Stimulated activated CD4-positive, alpha-beta T cell treated with anti-CD3 and anti-CD28 coated beads, Interleukin-2, amount 100 ng/mL, for 24 hours (primary cell): ENCODE measurements at places on chromosomes 6 and 20.

DNA sequence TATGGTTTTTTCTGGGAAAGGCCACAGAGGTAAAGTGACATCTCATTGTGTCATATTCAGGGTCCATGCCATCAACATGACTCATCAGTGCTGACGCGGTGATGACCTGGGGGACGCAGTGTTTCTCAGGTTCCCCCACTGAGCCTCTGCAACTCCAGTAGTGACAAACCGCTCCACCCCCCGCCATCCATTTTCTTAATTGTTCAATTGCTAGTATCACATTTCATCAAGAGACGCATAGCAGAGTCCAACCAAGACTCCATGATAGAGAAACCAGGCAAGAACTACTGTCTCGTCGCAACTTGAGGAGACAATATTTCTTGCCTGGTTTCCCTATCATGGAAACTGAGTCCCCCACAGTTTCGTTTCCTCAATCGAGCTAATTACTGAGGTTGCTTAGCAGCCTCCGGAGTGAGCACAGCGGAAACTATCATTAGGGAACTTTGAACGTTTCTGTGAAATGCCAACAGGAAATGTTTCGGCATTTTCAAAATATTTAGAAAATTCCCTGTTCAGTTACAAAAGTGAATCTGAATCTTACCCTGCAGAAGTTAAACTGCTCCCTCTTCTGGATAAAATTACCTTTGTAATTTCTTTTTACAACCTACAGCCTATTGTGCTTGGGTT, 12.2 kb upstream of the SERPINB1 start:
- peak; percentile 86 for DNase-seq

- DNase-seq = no peak
Observed at GRCh38 chr20:57522380-57523140, 2.4 kb downstream of the CTCFL start.

GRCh38 chr6:63352069-63352543, 32.3 kb upstream of the LGSN start:
- DNase-seq = no peak

DNA sequence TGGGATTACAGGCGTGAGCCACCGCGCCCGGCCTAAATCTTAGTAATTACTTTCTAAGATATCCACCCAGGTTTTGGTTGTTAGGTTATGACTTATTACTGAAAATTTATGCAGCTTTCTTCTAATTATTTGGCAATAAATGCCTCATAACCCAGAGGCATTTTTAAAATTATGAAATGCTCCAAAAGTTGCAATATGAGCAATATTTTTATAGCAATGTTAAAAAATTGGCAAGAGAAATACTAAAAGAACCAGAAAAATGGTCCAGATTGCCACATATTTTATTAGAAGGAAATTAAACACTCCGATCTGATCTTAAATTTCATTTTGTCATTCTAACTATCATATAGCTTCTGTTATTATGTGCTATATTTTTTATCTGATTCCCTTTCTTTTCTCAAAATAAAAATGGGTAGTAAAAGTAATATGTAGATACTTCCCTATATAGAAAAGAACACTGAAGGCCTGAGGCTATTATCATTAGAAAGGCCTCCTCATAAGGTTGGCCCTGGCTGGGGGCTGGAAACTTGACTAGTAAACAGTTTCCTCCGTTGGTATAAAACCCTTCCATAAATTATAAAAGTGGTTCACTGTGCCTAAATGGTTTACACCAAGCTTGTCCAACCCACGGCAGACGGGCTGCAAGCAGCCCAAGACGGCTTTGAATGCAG, 22.1 kb downstream of the BLOC1S5 start:
- no peak for DNase-seq

- no peak for DNase-seq
Observed at GRCh38 chr6:108948181-108948661, 100.0 kb downstream of the ARMC2 start.

- no peak for DNase-seq
Observed at GRCh38 chr6:54702772-54703171, 143.8 kb upstream of the FAM83B start.

GRCh38 chr20:35226884-35227681, 593 bp downstream of the MMP24 start:
- DNase-seq = peak; percentile 58

DNA sequence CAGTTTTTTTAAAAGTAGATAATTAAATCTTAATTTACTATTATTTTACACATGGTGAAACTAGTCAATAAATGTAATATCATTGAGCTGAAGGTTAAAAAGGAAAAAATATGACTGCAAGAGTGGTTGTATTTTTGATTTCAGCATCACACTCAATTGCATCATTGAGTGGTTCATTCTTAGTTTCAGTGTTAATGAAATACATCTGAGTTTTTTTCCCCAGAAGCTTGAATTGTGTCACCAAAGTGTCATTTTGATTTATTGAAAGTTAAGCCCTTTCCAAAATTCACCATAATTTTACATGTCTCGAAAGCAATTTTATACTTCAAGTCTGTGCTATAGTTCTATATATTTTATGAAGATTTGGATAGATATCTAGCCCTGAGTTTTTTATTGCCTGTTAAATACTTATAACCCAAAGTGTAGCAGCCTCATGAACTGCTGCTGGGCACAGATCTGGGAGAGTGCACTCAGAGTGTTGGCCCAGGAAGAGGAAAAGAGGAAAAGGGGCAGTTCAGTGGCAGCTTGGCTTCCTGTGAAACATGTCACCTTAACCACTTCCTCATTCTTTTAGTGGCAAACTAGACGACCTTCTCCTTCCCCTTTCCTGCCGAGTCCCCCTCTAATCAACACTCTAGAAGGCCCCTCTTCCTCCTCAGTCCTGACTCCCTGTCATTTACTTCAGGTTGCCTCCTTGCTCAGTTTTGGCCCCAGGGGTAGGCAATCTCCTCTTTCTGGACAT, 140.7 kb downstream of the ESR1 start:
- no peak for DNase-seq

- DNase-seq = no peak
Observed at GRCh38 chr6:26534681-26535465, 3.3 kb upstream of the HMGN4 start.

DNA sequence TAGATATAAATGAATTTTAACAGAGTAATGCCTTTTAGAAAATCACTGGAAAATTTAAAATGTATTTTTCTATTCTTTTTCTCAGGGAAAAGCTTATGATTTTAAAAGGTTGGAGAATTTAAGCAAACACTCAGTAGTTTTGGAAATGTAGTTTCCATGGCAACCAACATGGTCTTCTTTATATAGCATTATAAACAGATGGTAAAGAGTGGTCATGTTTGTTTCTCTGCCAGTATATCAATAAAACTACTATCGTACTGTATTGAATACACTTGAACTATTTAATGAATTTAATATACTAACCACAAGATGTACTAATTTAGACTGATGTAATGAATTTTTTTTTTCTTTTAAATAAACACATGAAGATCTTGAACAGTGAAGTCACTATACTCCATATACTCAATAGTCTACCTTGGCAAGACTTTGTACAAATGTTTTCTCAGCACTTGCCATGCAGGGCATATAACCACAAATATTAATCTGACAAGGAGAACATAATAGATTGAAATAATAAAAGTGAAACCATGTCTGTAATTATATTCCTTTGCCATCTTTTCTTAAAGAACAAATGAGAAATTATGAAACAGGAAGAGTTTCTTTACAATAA, 105.5 kb downstream of the PDSS2 start:
- no peak for DNase-seq

DNA sequence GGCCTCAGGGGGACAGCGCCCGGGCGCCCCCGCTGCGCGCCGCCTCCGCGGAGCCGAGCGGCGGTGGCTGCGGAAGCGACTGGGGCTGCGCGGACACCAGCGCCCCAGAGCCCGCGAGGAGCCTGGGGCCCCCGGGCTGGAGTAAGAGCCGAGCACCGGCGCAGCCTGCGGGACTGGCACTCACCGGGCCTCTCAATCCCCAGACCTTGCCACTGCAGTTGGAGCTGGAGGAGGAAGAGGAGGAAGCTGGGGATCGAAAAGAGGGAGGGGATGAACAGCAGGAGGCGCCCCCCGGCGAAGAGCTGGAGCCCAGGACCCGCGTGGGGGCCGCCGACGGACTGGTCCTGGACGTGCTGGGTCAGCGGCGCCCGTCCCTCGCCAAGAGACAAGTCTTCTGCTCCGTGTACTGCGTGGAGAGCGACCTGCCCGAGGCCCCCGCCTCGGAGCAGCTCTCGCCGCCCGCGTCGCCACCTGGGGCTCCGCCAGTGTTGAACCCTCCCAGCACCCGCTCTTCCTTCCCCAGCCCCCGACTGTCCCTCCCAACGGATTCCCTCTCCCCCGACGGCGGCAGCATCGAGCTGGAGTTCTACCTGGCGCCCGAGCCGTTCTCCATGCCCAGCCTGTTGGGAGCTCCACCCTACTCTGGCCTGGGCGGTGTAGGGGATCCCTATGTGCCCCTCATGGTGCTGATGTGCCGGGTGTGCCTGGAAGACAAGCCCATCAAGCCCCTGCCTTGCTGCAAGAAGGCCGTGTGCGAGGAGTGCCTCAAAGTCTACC, 590 bp downstream of the RNF217 start:
- DNase-seq = no peak

- no peak for DNase-seq
Observed at GRCh38 chr6:139064981-139065665, 36.6 kb downstream of the ABRACL start.

- DNase-seq = no peak
Observed at GRCh38 chr20:38023181-38024001, 9.9 kb downstream of the TTI1 start.

DNA sequence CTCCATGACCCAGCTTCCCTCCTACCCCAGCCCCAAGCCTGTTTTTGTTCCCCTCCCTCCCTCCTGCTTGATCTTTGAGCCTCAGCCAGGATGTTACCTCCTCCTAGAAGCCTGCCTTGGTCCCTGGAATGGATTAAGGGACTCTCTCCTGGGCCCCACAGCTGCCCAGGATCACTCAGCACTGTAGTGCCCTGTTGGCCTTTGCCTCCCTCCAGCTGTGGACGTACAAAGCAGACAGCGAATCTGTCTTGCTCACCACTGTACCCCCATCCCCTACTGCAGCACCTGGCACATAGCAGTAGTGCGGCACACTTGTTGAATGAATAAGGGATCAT, 11.8 kb upstream of the FAM110A start:
- no peak for DNase-seq

- DNase-seq = no peak
Observed at GRCh38 chr6:119128252-119128912, 49.9 kb upstream of the FAM184A start.

- no peak for DNase-seq
Observed at GRCh38 chr6:79712616-79713135, 81.5 kb downstream of the SH3BGRL2 start.

DNA sequence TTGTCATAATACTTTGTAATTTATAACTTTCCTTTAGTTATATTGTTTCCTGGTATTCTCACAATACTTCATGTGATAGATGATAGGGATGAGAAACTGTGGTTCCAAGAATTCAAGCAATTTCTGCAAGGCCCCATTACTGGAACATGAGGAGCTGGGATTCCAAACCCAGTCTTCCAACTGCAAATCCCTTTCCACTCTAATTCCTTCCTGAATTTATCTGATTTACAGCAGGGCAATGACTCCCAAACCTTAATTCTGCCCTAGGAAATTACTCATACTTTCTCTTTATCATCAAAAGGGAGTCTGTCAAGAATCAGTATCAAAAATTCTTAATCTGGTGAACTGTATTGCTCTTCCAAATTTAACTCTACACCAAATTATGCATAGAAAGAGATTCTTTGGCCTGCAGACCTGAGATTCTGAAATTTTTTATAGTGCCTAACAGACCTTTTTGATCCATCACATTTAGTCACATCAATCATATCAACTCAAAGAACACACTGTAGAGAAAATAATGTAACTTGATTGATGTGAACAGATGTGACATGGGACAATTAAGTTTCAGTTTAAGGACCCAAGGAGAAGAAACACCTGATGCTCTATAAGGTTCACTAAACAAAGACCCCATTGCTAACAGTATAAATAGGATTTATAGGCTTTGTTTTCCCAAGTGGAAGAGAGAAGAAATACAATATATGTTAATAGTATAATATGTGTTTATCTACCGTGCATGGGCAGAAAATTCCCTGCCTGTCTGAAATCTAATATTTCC, 41.5 kb upstream of the GJA1 start:
- no peak for DNase-seq

GRCh38 chr6:1766654-1767053, 156.9 kb downstream of the FOXC1 start:
- no peak for DNase-seq

GRCh38 chr6:75170691-75171560, 34.9 kb downstream of the COL12A1 start:
- DNase-seq = no peak

DNA sequence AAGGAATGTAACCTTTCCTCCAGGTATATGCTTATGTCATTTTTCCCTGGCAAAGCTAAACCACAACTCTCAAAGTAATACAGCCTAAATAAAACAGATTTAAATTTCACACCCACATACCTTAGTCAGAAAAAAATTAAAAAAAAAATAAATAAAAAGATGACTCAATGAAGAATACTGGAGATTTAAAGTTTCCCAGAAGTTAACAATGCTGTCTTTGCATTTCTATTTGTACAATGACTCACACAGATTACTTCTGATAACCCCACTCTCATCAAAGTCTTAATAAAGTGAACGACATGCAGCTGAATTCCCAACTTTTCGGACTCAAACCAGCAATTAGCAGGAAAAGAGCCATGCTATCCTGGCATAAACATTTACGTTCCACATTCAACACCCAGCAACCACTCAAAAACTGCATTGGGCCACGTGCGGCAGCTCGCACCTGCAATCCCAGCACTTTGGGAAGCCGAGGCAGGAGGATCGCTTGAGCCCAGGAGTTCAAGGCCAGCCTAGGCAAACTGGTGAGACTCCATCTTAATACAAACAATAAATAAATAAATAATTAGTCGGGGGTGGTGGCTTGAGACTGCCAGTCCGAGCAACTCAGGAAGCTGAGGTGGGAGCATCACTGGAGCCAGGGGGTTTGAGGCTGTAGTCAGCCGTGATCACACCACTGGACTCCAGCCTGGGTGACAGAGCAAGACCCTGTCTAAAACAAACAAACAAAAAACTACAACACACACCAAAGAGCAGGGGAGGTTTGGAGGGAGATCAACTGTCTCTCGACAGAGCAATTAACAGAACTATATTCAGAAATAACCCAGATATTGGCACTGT, 130.5 kb downstream of the WDR27 start:
- DNase-seq = no peak

GRCh38 chr6:134114489-134114888, 62.1 kb upstream of the SLC2A12 start:
- no peak for DNase-seq

DNA sequence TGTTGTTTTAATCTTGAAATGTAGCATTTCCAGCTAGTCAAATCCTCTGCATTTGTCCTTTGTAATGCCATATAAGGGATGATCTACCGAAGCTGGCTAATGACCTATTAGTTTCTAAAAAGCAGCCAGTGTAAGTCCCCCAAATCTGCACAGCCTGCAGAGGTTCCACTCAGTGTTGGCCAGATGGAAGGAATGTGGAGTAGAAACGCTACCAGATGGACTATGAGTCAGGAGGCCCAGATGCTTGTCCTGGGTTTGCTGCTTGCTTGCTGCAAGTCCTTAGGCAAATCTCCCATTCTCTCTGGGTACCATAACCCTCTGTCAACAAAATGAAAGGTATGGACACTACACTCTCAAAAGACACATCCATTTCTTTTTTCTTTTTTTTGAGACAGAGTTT, 149.8 kb downstream of the BTBD9 start:
- DNase-seq = no peak
